Daoy (cell line): ENCODE measurements at places on chromosomes 3 and 15. TPM values are rescaled to one million over a fixed set of nuclear protein-coding genes. Genes with fewer than 3 reads are reported as not detected.

- no peak for DNase-seq
Observed at GRCh38 chr3:123587401-123587800, 2.5 kb upstream of the HACD2 start.

GRCh38 chr3:80227216-80227615 lies 459.4 kb upstream of the ROBO1 start:
- DNase-seq: no peak

DNA sequence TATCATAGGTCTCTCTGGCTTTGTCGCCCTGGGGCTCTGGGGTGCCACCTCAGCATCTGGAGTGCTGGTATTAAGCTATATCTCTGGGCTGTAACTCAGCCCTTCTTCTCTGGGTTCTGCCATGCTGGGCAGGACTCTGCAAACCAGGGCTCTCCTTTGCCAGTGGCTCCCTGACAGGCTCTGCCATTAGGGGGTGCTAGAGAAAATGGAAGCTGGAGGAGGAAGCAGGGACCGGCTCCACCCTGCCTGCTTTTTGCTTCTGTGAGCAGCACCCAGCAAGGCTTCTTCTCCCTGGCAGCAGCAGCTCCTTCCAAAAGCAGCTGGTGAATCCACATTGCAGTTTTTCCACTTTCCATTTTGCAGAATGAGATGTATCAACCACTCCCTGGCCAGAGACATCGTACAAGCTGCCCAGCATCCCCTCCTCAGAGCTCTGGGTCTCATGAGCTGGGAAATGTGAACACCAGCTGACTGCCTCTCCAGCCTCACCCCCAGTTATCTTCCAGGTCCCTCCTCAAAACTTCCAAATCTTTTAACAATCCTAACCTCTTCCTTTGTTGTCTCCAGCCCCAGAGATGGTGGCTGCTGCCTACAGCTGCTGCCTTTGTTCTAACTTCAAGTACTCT lies 165.0 kb downstream of the ABHD5 start:
- DNase-seq: peak; percentile 67

DNA sequence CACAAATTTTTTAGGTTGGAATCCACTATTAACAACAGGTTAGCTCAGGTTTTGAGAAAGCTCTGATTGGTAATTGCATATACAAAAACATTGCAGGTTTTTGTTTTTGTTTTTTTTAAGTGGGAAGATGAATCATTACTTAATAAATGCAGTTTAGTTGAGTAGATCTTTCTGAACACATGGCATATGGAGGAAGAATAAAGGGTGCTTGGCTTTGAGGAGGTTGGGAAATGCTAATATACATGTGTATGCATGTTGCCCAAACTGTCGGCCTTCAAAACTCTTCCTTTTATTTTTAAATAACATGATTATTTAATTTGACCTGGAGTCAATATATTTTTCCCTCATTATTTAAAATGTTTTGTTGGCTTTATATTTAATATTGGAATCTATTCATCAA lies 32.8 kb downstream of the ZBTB38 start:
- DNase-seq: no peak

GRCh38 chr15:70227147-70227546 lies 129.4 kb upstream of the TLE3 start:
- DNase-seq: no peak

DNA sequence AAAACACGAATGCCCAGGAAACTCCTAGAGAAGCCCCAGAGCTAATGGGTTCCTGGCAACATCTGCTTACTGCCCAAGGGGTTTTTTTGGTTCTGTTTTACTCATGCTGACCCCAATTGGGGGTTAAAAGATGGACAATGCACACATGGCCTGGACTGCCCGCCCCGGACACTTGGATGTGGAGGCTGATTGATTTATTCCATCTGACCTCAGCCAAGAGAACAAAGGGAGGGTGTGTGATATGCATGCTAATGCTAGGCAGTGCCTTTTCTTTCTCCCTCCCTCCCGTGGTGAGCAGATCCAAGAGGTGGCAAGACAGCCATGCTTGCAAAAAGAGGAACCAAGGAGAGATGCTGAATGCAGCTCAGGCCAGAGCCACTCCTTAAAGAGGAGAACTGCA lies 3.3 kb upstream of the LRTM1 start:
- no peak for DNase-seq

- DNase-seq: no peak
Observed at GRCh38 chr3:78249294-78249693, 1209.4 kb downstream of the ROBO2 start.

- DNase-seq: no peak
Observed at GRCh38 chr3:125161607-125162219, 50.8 kb downstream of the SLC12A8 start.

DNA sequence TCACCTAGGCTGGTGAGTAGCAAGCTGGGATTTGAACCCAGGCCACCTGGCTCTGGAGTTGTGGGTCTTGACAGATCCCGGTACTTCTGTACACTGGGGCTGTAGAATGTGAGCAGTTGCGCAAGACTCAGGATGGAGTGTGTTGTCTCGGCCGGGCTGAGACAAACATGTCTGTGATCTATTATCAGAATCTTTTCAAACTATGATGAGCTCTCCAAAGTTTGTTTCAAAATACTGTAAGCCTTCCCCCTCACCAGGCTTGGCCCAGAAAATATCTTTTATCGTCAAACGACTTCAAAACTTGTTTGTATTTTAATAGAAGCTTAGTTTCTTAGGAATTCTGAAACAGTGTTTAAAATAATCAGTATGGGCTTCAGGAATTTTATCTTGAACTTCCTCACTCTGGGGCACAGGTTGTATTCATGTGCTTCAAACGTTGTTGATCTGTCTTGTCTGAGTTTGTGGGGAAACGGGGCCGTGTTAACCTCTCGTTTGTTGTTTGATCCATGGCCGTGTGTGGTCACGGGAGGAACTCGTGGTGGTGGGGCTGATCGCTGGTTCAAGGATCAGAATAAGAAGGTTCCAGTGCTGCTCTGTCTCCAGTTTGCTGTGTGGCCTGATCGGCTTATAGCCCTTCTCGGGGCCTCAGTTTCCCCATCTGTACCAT lies 40.3 kb upstream of the TFRC start:
- DNase-seq: no peak

- no peak for DNase-seq
Observed at GRCh38 chr3:129604767-129605166, 1.7 kb downstream of the PLXND1 start.

- peak; percentile 83 for DNase-seq
Observed at GRCh38 chr3:119293871-119294695, at the start of gene ARHGAP31. TSS of gene ARHGAP31 (plus strand) at chr3:119294383. CDS start at chr3:119294905, 522 bp downstream.

- DNase-seq: no peak
Observed at GRCh38 chr15:90018216-90018831, 17.2 kb downstream of the ZNF710 start.

- no peak for DNase-seq
Observed at GRCh38 chr3:23455775-23456174, 252.6 kb downstream of the UBE2E2 start.

DNA sequence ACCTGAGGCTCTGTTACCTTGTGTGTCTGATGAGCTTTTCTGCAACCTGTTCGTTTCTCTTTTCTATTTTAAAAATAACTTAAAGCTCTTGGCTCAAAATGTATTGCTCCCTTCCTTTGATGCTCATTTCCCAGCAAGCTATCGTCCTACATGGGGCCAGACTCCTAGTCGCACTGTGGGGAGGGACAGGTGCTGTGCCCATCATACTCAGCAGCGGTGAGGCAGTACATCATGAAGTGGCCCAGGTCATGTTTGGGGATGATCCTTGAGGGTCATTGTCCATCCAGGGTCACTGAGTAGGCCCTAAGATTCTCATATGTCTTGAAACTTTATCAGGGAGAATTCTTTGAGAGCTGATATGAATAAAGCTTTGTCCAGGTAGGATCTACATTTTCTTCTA lies 41.1 kb downstream of the PTH1R start:
- DNase-seq: no peak

- no peak for DNase-seq
Observed at GRCh38 chr3:61092870-61093269, 158.4 kb downstream of the FHIT start.

- peak; percentile 83 for DNase-seq
Observed at GRCh38 chr15:61715082-61715481, 345.2 kb downstream of the VPS13C start.

DNA sequence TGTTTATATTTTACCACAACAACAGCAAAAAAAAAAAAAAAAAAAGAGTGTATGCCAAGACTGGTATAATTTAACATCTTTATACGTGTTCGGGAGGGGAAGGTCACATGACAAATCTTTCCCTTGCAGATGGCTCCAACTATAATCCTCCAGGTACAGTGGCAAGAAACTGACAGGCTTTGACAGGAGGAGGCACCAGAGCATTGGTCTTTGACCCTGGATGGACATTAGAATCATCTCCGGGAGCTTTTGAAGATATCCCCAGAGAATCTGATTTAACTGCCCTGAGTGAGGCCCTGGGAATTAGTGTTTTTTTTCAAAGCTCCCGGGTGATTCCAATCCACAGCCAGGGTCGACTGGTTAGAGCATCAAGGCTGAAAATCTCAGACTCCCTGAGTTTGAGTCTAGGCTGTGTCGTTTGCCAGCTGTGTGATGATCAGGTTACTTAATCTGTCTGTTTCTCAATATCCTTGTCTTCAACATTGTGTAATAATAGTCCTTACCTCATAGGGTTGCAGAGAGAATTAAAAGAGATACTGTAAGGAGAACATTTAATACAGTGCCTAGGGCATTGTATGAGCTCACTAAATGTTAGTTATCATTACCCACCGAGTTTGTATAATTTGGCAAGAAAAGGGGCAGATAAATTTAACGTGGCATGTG lies 8.9 kb upstream of the SEMA5B start:
- peak; percentile 19 for DNase-seq

GRCh38 chr3:33578325-33579177 lies 138.3 kb upstream of the UBP1 start:
- DNase-seq: peak; percentile 9

- no peak for DNase-seq
Observed at GRCh38 chr3:182180654-182181385, 469.1 kb downstream of the SOX2 start.

GRCh38 chr15:79609506-79609905 lies 177.4 kb downstream of the MINAR1 start:
- no peak for DNase-seq

DNA sequence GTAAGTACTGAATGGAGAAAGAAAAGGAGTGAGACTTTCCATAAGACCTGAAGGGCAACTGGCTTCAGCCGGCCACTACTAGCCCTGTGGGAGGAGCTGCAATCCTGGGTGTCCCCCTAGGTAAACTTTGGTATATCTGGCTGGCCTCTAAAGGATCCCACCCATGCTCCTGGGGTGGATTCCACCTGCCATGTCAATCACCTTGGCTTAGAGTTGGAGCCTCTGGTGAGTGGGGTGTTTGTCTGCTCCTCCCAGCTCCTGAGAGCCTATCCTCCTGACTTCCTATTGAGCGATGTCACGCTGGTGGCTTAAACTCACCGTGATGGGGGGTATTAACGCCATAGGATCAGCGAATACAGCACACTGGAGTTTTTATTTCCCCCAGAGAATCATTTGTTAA lies 2.6 kb downstream of the SPTBN5 start:
- DNase-seq: no peak

DNA sequence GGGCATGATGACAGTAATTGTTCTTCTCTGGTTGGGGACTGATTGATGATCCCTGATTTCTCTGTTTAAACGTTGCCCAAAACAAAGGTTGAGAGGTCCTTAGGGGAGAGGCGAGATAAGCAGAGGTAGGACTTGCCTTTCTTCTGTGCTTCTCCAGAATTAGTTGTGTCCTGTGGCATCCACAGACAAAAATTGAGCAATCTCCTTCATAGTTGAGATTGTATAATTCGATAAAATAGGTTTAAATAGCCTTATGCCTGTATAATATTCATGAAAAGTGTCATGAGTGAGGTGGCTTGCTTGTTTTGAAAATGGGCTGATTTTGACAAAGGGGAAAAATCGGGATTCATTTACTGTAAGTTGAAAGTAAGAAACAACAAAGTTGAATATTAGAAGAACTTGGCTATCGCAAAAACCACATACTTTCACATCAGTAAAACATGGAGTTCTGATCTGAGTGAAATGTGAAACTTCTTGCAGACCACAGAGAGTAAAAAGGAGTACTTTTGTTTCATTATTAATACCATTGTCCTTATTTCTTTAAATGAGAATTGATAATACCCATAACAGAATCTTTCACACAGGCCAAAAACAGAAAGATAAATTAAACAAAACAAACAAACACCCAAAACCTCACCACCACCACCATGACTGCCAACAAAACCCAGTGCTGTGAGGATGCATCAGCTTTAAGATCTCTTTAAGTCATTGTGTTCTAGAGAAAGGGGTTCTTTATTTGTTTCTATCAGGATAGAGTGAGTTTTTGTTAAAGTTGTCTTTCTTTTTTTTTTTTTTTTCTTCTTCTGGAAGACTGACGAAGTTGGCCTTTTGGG lies 155.7 kb downstream of the LPP start:
- no peak for DNase-seq

DNA sequence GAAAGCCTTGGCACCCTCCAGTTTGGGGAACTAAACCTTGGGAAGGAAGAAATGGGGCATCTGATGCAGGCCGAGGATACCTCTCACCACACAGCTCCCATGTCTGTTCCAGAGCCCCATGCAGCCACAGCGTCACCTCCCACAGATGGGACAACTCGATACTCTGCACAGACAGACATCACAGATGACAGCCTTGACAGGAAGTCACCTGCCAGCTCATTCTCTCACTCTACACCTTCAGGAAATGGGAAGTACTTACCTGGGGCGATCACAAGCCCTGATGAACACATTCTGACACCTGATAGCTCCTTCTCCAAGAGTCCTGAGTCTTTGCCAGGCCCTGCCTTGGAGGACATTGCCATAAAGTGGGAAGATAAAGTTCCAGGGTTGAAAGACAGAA lies 7.7 kb downstream of the MAP1A start:
- DNase-seq: no peak

GRCh38 chr3:168250415-168250861 lies 154.7 kb upstream of the GOLIM4 start:
- peak; percentile 22 for DNase-seq

DNA sequence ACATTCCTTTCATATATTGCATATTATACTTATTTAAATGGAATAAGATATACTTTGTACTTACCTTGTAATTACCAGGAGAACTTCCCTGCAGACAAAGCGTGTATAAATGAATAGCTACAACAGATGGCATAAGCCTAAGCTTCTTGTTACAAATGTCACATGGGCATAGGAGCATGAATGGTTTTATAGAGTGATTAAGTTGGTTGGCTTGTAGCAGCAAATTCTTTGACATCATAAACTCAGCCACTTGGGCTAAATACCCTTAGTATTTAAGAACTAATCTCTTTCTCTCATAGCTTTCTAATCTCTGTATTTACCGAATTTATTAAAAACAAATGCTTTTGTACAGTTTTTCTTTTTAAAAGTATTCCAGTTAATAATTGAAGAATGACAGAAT lies at the start of gene UBAP1L:
Gene UBAP1L, minus strand, starts transcription at position 115 of the 400 bp plus-strand sequence. CDS start 8,985 bp downstream, outside the sequence.
- no peak for DNase-seq

DCBLD2 gene
- 298 and 307 TPM in 2 replicates for total RNA-seq

SLC28A2 gene
- total RNA-seq: not detected in 2 replicates

HTR3E gene
- not detected in 2 replicates for total RNA-seq

ARID3B gene
- 9.3 and 10.6 TPM in 2 replicates for total RNA-seq

RTP3 gene
- not detected in 2 replicates for total RNA-seq

SV2B gene
- total RNA-seq: 0.15 and 1.1 TPM in 2 replicates

PDIA3 gene
- total RNA-seq: 104 and 115 TPM in 2 replicates

LMLN gene
- total RNA-seq: 4.4 and 7.7 TPM in 2 replicates

DLEC1 gene
- not detected in 2 replicates for total RNA-seq

LMAN1L gene
- not detected in 2 replicates for total RNA-seq

TTC21A gene
- 0.17 and 1.3 TPM in 2 replicates for total RNA-seq

LMOD3 gene
- not detected in 2 replicates for total RNA-seq

TGM5 gene
- total RNA-seq: 0.51 TPM in 1 of 2 replicates, not detected in the other

CHRNA5 gene
- total RNA-seq: 25.0 and 35.1 TPM in 2 replicates

GBE1 gene
- 18.1 and 28.6 TPM in 2 replicates for total RNA-seq

TGFBR2 gene
- 5.7 and 6.8 TPM in 2 replicates for total RNA-seq

SLC6A20 gene
- total RNA-seq: not detected in 2 replicates

SMCO1 gene
- not detected in 2 replicates for total RNA-seq

GOLGA8S gene
- not detected in 2 replicates for total RNA-seq

KLF15 gene
- 0.06 and 1.5 TPM in 2 replicates for total RNA-seq
